ENCODE measurements at places on chromosomes 2 and 18.
A peak's percentile ranks its signal among the peaks of the same experiment; 100 is the strongest.

DNA sequence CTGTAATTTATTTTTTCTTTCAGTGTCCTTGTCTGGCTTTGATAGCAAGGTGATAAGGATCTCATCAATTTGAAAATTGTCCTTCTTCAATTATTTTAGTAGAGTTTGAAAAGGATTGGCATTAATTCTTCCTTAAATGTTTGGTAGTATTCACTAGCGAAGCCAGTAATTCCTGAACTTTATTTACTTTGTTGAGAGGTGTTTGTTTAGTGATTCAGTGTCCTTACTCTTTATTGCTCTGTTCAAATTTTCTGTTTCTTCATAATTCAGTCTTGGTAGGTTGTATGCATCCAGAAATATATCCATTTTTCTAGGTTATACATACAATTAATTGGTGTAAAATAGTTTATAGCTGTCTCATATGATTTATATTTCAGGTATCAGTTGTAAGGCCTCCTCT is 676.7 kb upstream of the POU3F3 start:
- no peak for DNase-seq

- DNase-seq, result peak; percentile 37
Measured at GRCh38 chr2:203061346-203061745, 46.7 kb downstream of the NBEAL1 start.

DNA sequence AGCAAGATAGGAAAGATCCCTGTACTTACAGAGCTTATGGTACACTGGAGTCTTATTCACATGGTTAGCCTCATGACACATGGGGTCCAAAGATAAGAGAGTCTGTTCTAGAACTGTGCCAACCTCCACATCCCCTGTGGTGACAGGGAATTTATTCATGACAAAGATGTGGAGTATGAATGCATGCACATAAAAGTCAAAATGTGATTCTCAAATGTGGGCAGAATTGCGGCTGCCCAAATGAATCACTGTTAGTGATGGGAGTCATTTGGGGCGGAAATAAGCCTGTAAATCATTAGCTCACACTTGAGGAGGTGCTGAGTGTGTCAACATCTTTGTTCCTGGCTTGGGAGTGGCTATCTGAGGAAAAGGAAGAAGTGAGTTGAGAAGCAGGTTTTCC is 560.6 kb downstream of the SLC4A3 start:
- peak; percentile 56 for DNase-seq

- no peak for DNase-seq
Measured at GRCh38 chr2:33419581-33420200, 56.8 kb upstream of the RASGRP3 start.

GRCh38 chr2:178479758-178480226 is 465 bp upstream of the PLEKHA3 start:
- no peak for DNase-seq

- DNase-seq, result no peak
Measured at GRCh38 chr18:62880673-62881364, 165.5 kb downstream of the PHLPP1 start.

DNA sequence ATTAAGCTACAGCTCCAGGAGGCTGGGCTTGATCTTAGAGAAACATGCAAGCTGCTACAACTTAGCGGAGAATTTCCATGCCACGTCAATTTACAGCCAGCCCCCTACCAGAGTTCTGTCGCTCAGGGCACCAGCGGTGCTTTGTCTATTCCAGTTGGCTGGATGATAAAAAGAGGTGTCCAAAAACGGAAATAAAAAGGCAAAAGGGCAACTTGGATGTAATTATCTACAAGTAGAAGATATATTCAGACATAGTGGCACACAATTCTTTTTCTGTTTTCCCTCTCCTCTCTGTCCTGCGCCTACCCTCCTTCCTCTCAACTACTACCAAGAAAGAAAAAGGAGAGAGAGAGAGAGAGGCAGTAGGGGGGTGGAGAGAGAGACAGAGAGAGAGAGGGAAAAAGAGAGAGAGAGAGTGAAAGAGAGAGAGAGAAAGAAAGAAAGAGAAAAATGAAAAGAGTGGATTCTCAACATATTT is 363 bp upstream of the RFTN2 start:
- peak; percentile 14 for DNase-seq

DNA sequence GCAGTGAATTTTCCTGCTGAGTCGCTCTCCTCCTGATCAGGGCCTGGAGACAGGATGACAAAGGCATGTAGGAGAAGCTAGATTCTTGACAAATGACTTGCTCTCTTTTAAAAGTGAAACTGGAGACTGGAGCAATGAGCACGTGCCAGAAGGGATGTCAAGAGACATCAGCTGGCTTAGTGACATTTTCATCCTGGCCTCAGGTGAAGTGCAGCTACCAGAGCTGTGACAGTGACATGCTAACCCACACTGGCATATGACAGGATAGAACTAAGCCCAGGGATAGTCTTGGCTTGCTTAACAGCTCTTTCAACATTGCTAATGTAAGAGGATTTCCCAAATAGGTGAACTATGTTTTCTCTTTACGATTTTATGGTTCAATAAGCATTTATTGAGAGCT is 757.5 kb upstream of the DDX18 start:
- DNase-seq, result no peak

GRCh38 chr2:150212722-150213171 is 274.7 kb downstream of the RND3 start:
- DNase-seq, result peak; percentile 71

DNA sequence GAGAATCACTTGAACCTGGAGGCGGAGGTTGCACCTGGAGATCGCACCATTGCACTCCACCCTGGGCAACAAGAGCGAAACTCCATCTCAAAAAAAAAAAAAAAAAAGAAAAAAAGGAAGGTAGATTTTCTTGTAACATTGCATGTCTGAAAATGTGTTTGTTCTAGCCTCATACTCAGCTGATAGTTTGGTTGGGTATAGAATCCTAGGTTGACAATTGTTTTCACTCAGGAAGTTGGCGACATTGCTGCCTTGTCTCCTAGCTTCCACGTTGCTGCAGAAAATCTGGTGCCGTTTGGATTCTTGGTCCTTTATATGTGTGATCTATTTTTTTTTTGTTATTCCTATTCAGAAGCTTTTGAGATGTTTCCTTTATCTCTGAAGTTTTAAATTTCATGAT is 4.7 kb downstream of the ING5 start:
- DNase-seq, result no peak

DNA sequence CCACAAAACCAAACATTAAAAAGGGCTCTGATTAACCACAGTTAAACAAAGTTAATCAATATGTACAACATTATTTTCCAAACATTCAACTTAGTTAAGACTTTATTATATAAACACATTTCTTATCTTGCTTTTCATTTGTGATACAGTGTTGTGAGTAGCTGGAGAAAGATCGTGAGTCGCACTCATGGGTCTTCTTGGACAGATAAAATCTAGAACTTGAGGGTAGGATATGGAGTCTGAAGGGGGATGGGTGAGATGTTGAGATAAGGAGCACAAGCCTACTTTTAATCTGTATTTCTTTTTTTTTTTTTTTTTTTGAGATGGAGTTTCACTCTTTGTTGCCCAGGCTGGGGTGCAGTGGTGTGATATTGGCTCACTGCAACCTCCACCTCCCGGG is 22.6 kb upstream of the TMEM214 start:
- DNase-seq, result no peak

DNA sequence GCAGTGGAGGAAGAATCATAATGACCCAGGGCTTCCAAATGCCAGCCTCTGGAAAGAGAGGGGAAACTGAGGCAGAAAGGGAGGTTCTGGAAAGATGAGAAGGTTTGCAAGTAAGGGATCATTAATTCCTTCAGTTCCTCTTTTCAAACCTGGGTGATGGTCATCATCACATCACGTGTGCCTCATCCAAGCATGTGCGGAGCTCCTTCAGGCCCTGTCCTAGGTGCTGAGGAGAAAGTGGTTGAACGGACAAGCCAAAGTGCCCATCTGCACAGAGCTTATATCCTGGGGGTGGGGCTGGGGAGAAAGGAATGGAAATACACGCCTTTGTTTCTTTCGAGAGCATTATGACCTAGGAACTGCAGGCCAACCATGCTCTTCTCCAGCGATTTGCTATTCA is 60.2 kb upstream of the AFF3 start:
- no peak for DNase-seq

All from GM04503 (cell line).